Islet precursor cell (in vitro differentiated cells): ENCODE measurements at places on chromosomes 16 and 17.

GRCh38 chr16:80599466-80599865 is 58.7 kb downstream of the DYNLRB2 start:
- DNase-seq, result no peak

GRCh38 chr16:27314161-27314723 is 468 bp downstream of the IL4R start:
- peak; percentile 79 for DNase-seq

- DNase-seq, result peak; percentile 48
Measured at GRCh38 chr16:66269617-66270332, 96.7 kb upstream of the CDH5 start.

GRCh38 chr16:51153577-51154031 is 2.5 kb upstream of the SALL1 start:
- peak; percentile 66 for DNase-seq

- DNase-seq, result no peak
Measured at GRCh38 chr16:70774261-70774660, 26.7 kb downstream of the VAC14 start.

- no peak for DNase-seq
Measured at GRCh38 chr17:65085397-65085796, 28.9 kb upstream of the GNA13 start.

DNA sequence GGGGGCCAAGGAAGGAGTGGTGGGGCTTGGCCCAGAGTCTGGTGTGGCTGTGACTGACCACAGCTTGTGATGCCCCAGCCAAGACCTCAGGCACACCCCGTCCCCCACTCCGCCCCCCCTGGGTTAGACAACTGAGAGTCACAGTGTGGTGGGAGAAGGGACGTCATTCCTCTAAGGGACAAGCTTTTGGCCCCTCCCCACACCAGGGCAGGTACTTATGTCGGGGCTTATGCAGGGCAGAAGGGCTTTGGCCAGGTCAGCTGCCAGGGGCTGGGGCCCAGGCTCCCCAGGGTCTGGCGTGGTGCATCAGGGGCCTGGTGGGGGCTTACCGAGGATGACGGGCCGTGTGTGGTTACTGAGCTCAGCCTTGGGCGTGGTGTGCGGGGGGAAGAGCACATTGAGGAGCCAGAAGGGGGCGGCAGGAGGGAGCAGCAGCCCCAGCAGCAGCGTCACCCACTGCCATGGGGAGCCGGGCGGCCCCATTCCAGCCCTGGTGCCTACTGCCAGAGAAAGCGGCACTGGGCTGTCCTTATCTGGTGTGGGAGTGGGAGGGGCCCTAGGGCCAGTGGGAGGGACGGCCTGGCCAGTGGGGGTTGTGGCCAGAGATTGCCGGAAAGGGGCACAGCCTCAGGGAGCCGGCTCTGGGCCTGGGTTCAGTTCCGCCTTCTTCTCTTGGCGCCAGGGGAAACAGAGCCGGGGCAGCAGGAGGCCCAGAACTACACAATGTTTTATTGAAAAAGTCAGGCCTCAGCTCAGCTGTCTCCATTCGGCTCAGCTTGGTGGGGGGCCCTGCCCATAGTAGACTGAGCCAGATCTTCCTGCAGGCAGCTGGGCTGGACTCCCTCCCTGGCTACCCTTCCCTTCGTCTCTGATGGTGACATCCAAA is at the start of gene LCAT:
Gene LCAT (minus strand): TSS at position 502 of the 886 bp plus-strand sequence. CDS start 19 bp downstream, at position 483.
- no peak for DNase-seq

DNA sequence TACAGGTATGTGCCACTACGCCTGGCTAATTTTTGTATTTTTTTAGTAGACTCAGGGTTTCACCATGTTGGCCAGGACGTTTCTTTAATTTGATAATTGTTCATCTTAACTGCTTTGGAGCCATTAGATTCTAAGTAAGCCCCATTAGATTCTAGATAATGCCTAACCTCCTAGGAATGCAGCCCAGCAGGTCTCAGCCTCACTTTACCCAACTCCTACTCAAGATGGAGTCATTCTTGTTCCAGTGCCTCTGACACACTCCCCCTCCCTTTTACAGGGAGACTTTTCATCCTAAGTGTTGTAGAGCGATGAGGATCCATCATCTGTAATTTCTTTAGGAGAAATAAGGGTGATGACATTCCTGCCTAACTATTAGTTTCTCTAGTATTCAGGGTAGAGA is 23.7 kb upstream of the MILR1 start:
- DNase-seq, result no peak

GRCh38 chr16:31270795-31271194 is 11.0 kb downstream of the ITGAM start:
- no peak for DNase-seq

DNA sequence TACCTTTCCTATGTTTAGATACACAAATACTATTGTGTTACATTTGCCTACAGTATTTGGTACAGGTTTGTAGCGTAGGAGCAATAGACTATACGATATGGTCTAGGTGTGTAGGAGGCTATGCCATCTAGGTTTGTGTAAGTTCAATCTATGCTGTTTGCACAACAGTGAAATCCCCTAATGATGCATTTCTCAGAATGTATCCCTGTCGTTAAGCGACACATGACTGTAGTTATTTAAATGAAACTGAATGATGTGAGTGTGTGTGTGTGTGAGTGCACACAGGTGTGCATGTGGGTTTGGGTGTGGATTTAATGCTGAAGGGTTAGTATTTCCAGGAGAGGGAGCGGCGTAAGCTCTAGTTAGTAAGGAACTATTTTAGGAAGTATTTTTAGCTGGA is 34.6 kb upstream of the SMIM36 start:
- DNase-seq, result no peak

GRCh38 chr17:40582328-40582901 is 17.1 kb upstream of the CCR7 start:
- DNase-seq, result peak; percentile 44

- DNase-seq, result no peak
Measured at GRCh38 chr16:739560-740458, 988 bp downstream of the CIAO3 start.

DNA sequence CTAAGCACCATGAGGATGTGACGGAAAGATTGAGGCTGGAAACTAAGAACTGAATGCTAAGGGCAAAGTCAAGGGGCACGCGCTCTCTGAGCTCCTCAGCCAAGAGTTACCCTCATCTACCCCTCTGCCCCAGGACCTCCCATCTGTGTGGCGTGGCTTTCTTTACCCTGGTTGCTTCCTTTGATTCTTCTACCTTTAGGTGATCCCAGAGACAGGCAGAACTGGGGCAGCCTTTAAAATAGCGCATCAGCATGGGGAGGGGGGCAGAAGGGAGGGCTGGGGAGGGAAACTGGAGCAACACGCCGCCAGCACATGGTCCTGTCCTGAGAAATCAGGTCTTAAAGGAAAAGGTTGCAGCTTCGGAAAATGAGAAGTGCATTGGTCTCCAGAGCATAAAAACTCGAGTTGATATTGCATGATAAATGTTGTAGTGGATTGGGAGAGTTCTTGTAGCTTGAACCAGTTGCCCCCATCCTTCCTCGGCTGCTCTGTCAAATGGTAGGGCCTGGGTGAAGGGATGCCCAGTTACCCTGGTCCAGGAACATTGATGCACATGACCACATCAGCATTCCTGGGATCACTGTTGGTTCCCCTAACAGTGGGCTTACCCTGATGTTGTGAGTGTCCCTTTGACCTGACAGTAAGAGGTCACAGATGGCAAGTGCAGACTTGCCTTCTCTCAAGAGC is 29.7 kb downstream of the LDHD start:
- DNase-seq, result no peak

DNA sequence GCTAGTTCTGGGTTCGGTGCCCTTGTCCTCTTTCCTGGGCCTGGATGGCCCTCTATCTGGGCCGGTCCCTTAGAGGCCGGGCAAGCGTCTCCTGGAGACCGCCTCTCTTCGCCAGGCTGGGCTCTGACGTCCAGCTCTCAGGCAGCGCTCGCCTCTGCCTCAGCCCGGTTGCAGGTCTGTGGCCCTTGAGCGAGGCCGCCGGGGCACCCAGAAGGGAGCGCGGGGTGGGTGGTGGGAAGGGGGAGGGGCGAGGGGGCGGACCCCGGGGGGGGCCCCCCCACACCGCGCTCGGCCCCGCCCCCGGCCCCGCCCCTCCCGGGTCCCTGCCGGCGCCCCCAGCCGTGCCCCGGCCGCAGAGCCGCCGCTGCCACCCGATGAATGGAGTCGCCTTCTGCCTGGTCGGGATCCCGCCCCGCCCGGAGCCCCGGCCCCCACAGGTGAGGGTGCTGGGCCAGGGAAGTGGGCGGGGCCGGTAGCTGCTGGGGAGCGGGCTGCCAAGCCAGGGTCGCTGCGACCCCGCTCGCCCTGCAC is at the start of gene ARHGAP23:
Gene ARHGAP23 (plus strand): TSS at position 353 of the 531 bp plus-strand sequence. CDS start 22 bp downstream, at position 375.
- DNase-seq, result peak; percentile 84

DNA sequence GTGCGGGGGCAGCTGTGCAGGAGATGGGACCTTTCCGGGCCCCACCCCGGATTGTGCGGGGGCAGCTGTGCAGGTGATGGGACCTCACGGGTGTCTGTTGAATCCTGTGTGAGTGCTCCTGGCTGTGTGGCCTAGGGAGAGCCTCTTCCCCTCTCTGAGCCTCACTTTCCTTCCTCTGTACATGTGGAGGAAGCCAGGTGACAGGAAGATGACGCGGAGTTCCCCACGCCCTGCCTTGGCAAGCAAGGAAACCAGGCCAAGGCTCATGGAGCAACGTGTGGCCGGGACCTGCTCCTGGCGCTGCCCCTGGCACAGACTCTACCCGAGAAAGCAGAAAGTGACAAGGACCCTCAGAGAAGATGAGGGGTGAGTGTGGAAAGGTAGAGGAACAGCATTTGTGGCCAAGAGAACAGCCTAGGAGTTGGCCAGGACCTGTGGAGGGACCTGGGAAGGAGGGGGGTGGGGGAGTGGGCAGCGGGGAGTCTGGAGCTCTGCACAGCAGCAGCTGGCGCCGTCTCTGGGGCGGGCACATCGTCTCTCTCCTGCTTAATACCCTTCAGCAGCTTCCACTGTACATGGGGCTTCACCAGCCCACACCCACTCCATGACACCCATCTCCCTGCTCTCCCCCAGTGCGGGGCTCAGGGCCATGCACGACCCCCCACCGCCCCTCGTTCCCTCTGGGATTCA is 38.4 kb upstream of the PABPN1L start:
- no peak for DNase-seq

DNA sequence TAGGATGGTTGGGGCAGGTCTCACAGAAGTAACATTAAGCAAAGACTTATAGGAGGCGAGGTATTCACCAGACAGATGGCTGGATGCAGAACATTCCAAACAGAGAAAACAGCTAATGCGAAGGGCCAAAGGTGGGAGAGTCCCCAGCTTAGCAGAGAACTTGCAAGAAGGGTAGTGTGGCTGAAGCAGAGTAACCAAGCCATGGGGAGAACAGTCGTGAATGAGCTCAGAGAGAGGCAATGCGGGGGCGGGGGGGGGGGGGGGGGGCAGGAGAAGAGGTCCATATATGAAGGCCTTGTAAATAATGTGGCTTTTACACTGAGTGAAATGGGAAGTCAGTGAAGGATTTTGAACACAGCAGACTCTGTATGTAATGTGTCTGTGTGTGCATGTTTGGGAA is 81.3 kb downstream of the SMG6 start:
- no peak for DNase-seq

DNA sequence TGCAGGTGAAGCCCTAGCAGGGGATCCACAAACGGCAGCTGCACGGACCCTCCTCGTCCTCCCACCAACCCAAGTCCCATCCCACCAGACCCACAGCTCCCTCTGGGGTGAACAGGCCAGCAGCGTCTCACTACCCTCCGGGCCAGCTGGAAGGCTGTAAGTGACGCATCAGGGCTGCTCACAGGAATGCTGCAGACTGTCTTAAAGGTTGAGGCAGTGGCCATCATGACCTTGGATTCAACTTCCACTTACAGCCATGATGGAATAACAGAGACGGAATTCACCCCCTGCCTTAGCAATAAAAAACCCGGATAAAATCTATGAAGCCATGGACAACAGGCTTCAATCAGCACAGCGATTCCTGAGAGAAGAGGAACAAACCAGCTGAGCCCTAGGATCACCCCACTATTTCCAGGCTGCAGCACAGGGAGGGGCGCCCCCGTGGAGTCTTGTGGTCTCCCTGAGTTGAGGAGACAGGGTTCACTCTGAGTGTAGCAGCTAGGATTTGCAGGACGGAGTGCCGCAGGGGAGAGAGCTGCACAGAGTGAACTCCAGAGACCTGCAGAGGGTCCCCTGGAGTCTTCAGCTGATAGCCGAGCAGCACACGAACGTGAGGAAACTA is 10.5 kb downstream of the FAM83G start:
- no peak for DNase-seq

GRCh38 chr16:12819126-12820117 is 15.7 kb upstream of the CPPED1 start:
- DNase-seq, result peak; percentile 73

DNA sequence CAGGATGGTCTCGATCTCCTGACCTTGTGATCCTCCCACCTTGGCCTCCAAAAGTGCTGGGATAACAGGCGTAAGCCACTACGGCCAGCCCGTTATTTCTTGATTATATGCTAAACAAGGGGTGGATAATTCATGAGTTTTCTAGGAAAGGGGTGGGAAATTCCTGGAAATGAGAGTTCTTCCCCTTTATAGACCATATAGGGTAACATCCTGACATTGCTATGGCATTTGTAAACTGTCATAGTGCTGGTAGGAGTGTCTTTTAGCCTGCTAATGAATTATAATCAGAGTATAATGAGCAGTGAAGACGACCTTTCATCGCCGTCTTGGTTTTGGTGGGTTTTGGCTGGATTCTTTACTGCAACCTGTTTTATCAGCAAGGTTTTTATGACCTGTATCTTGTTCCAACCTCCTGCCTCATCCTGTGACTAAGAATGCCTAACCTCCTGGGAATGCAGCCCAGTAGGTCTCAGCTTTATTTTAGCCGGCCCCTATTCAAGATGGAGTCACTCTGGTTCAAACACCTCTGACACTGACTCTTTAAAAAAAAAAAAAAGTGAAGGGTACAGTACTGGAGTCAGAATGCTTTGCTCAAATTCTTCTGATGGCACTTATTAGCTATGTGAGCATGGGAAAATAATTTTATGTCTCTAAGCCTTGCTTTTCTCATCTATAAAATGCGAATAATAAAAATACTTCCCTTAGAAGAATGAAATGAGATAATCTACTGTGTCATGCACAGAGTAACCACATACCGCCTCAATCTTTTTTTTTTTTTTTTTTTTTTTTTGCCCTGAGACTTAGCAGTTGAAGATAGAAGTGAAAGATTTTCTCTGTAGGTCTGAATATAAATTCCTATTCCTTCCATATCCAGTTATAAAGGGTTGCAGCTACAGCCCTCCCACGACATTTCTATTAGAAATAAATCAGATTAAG is 5.1 kb upstream of the CALCOCO2 start:
- DNase-seq, result peak; percentile 73

GRCh38 chr17:41020336-41020735 is 6.7 kb downstream of the KRTAP1-5 start:
- DNase-seq, result no peak

DNA sequence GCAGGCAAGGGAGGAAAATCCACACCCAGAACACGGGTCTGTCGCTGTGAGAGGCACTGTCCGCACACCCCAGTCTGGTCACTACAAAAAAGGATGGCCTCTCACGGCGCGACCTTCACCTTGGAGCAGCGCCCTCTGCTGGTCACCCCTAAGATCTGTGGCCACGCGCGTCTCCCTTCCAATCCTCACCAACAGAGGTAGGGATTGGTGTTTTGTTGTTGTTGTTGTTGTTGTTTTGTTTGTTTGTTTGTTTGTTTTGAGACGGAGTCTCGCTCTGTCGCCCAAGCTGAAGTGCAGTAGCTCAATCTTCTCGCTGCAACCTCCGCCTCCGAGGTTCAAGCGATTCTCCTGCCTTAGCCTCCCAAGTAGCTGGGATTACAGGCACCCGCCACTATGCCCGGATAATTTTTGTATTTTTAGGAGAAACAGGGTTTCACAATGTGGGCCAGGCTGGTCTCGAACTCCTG is 15.0 kb upstream of the C17orf58 start:
- peak; percentile 86 for DNase-seq
